AML-193 (cell line): ENCODE measurements at places on chromosomes 6 and 20.
A peak's percentile ranks its signal among the peaks of the same experiment; 100 is the strongest.

DNA sequence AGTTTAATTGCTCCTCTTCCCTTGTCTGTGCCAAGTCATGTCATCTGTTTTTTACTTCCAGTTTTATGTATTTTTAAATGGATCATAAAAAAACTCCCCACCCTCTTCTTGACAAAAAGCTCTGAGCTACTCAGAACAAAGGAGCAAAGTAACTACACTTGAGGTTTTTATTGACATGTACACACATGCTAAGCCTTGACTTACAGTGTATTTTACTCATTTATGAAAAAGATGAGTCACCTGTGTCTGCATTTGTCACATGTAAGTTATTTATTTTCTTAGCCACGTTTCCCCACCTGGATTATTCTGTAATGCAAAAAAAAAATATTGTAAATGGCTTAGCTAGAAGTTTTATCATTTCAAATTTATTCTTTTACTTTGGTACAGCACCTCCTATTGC lies 628.8 kb upstream of the SLC35B3 start:
- no peak for DNase-seq

DNA sequence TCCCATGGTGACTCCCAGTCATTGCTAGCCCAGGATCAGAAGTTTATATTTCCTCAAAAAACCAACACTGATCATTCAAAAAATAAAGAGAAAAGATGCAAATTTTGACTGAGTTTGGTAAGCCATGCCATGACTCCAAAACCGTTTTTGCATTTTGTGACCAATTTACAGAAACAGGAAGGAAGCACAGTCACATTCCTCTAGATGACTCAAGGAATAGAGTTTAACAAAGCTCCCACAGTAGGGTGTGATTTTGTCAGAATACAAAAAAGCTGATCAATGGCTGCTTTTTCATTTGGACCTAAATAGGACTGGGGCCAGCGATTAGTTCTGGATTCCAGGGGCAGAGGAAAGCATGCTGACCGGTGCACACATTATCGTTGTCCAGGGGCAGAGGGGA lies 179.4 kb upstream of the AFDN start:
- DNase-seq, result no peak

- no peak for DNase-seq
Observed at GRCh38 chr20:41696428-41696827, 78.3 kb upstream of the CHD6 start.

DNA sequence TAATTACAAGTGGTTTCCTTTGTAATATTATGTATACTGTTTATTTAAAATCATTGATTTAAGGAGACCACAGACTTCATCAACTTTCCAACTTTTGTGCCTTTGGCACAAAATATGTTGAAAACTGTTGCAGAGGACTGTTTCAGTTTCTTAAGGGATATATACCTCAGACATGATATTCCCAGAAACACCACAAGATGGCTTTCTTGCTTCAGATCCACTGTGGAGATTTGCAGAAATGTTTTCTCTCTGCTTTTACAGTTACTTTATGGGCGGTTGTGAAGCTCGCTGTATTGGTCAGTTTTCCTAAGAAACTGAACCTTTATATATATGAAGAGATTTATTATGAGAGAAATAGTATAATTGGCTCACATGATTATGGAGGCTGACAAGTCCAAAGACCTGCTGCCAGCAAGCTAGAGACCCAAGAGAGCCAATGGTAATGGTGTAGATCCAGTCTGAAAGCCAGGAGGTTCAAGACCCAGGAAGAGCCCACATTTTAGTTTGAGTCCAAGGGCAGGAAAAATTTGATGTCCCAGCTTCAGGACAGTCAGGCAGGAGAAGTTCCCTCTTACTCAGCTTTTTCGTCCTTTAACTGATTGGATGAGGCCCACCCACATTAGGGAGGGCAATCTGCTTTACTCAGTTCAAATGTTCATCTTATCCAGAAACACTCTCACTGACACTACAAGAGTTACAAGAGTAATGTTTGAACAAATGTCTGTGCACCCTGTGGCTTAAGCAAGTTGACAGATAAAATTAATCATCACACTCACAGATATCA lies 12.8 kb downstream of the ME1 start:
- DNase-seq, result peak; percentile 76

- no peak for DNase-seq
Observed at GRCh38 chr6:31152781-31153180, 4.8 kb downstream of the CCHCR1 start.

DNA sequence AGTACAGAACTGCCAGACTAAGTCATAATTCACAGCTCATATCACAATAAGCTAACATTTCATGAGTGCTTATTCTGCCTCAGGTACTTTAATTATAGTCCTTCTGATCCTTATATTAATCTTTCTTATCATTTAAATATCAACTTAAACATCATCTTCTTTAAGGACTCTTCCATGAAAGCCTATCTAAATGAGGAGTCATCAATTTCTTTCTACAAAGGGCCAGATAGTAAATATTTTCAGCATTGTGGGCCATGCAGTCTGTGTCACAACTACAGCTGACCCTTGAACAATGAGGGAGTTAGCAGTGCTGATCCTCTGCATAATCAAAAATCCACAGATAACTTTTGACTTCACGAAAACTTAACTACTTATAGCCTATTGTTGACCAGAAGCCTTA lies 306.4 kb downstream of the TSHZ2 start:
- no peak for DNase-seq

DNA sequence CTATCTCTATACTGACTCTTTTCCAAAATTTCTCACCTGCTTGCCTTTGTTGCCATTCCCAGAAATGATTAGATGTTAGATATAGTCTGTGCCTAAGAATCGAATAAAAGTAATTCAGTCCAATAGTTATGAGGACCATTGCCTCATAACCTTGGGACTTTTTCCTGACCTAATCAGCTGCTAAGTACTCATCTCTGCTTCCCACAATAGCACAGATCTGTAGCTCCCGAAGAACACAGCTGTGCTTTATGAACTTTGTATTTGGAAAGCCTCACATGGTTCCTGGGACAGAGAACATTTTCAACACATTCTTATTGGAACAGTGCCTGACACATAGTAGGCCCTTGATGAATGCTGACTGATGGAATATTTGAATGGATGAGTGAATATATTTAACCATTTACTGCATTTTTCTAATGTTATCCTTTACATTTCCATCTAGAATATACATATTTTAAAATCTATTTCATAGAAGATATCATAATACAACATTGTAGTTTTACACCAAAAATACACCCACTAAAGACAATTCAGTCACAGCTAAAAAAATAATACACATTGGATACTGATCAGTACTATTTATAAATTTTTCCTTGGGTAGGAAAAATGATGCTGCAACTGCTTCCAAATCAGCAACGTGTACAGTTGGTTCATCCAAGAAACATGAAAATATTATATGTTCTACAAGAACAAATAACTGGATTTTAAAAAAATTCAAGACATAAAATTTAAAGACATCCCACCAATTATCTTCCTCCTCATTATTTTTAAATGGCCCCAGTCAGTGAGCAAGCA lies 53.9 kb downstream of the HS3ST5 start:
- DNase-seq, result no peak

GRCh38 chr6:90811596-90812226 lies 224.8 kb upstream of the MAP3K7 start:
- DNase-seq, result no peak

GRCh38 chr6:111573892-111574797 lies 31.5 kb downstream of the TRAF3IP2 start:
- no peak for DNase-seq

DNA sequence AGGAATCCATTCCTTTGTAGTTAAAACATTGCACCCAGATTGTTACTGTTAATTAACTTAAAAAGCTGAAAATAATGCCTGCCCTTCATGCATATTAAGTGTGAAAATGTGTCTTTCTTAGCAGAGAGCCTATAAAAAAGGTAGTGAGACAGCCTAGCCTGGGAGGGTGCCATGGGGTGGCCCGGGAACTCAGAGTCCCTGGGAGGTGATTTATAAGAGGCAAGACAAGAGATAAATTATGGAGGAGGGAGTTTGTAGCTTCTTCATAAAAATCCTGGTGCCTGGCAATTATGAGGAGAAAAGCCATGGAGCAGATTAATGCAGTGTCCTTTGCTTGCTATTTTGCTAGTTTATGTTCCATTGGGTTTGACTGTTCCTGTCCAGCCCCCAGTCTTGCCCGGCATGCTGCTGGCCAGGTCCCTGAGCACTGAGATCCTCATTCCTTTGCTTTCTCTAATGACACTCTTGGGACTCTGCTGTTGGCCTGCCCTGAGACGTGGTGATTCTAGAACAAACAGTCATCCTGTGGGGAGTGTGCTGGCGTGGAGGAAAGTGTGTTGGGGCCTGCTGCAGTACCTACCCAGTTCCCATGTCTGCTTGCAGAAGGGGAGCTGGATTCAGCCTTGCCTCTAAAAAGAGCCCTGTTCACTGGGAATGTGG lies 4.2 kb downstream of the MLN start:
- no peak for DNase-seq

DNA sequence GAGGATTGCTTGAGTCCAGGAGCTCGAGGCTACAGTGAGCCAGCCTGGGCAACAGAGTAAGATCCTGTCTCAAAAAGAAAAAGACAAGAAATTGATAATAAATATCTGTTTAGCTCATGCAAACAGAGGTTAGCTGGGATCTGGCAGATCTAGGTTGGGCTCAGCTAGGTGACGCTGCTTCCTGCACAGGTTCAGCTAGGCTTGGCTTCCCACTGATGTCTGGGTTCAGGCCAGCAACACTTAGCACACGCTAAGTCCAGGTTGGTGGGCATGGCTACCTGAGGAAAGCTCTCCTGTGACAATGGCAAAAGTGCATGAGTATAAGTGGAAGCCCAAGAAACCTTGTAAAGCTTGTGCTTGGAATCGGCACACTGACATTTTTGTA lies 48.7 kb downstream of the RIN2 start:
- DNase-seq, result no peak
